ENCODE measurements at places on chromosomes 7 and 10. TPM values are rescaled to one million over a fixed set of nuclear protein-coding genes. Genes with fewer than 3 reads are reported as not detected.
A peak's percentile ranks its signal among the peaks of the same experiment; 100 is the strongest.

- H3K4me1 ChIP-seq, result no peaks in the 10 kb centered on the region
- no peak overlapping the region for H3K27ac ChIP-seq
- no peak for DNase-seq
- H3K36me3 ChIP-seq, result peaks cover 58% of the 10 kb centered on the region
- H3K4me3 ChIP-seq, result no peak overlapping the region
- H3K27me3 ChIP-seq, result no peaks in the 10 kb centered on the region
These were observed 25.1 kb downstream of the EIF3A start for GRCh38 chr10:119055472-119055871.

DNA sequence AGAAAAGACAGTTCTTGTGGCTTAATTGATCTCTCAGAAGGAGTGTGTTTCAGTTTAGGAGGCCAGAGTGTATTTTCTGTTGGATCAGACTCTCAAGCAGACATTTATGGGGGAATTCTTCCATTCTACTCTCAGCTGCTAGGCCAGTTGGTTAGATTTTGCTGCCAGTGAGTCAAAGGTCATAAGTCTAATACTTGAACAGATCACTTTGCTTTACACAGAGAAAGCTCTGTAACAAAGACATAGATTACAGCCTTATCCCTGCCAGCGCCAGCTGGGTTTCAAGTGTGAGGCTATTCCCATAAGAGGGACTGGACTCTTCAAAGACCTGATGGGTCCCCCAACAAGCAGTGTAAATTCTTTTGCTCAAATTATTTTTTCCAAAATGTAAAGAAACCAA lies 145.6 kb upstream of the SEMA3C start:
- H3K27me3 ChIP-seq, result no peaks in the 10 kb centered on the region
- H3K36me3 ChIP-seq, result no peaks in the 10 kb centered on the region
- peak overlapping the region; percentile 75 for H3K27ac ChIP-seq
- H3K4me1 ChIP-seq, result no peaks in the 10 kb centered on the region
- no peak overlapping the region for H3K4me3 ChIP-seq
- peak; percentile 4 for DNase-seq

DNA sequence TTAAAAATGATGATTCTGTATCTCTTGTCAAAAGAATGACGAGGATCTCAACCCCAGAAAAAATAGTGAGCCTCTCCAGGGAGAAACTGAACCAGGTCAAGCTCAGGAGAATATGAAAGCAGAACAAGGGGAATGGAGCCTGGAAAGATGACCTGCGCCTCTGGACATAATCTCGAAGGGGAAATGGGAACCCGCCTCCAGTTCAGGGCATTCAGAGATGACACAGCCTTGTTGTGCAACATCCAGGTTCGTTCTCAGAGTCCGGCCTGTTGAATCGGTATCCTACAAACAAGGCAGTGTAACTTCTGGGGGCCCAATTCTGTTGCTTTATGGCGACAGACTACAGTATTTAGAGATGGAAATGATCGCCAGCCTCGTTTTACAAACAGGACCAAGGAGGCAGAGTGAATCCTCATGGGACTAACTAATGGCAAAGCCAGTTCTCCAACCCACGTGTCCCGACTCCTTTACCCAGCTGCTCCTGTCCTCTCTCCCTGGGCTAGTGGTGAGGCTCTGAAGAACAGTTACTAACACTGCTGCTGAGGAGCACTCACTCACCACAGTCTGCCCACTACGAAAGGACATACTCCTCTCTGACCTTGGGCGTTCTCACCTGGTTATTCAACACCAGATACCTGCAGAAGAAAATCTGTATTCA lies 67.6 kb downstream of the JAZF1 start:
- H3K4me1 ChIP-seq, result no peaks in the 10 kb centered on the region
- DNase-seq, result no peak
- no peak overlapping the region for H3K27ac ChIP-seq

DNA sequence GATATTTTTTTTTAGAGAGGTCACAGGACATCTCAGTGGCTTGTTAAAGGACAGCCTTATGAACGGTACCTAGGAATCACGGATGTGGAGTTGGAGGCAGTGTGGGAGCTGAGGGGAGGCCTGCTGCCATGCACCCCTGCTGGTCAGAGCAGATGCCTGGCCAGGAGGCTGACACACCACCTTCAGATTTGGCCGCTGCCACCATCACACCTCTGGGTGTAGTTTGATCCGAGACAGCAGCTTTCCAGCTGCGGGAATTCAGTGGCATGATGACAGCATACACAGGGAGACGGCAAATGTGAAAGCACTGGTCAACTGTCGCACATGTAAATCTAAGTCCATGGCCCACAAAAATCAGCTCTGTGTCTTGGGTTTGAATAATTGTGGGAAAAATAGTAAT lies 285.4 kb downstream of the ADARB2 start:
- no peaks in the 10 kb centered on the region for H3K36me3 ChIP-seq
- peaks cover 11% of the 10 kb centered on the region for H3K4me1 ChIP-seq
- no peak for DNase-seq
- H3K4me3 ChIP-seq, result no peak overlapping the region
- no peak overlapping the region for H3K27ac ChIP-seq

GRCh38 chr7:29167721-29168120 lies 21.4 kb upstream of the CPVL start:
- no peak overlapping the region for H3K4me3 ChIP-seq
- no peaks in the 10 kb centered on the region for H3K36me3 ChIP-seq
- no peak for DNase-seq
- H3K27ac ChIP-seq, result no peak overlapping the region
- no peaks in the 10 kb centered on the region for H3K4me1 ChIP-seq

DNA sequence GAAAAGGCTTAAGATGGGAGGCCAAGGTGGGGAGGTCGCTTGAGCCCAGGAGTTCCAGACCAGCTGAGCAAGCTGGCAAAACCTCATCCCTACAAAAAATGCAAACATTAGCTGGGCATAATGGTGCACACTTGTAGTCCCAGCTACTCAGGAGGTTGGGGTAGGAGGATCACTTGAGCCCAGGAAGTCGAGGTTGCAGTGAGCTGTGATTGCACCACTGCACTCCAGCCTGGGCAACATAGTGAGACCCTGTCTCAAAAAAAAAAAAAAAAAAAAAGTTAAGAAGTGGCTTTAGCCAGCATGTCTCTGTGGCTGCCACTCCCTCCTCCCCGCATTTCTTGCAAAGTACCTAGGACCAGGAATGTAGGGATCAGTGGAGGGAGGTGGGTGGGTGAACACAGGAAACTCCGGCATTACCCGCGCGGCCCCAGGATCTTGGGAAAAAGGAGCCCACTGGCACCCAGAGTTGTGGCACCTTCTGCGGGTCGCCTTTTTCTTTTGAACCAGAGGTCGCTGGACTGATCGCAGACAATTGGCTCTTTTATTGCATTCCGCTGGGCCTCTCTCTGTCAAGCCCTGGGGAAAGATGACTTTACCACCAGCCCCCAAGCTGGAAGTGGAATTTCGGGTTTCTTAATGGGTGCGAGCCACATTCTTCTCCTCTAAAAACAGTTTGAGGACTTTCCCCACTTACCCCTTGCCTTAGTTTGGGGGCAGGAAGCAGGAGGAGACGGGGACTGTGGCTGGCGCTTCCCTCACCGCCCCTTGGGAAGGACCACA lies 3.5 kb downstream of the VGF start:
- peaks cover 28% of the 10 kb centered on the region for H3K27me3 ChIP-seq
- peaks cover 41% of the 10 kb centered on the region for H3K4me1 ChIP-seq

ITIH5 gene
- total RNA-seq, result 59.6 TPM

- peak within 1 kb of the TSS; percentile 99 for H3K4me3 ChIP-seq
- peak; percentile 98 for DNase-seq
- no peaks in the 10 kb centered on the region for H3K36me3 ChIP-seq
- no peaks in the 10 kb centered on the region for H3K4me1 ChIP-seq
- peak within 1 kb of the TSS; percentile 98 for H3K27ac ChIP-seq
These were observed at the start of gene KLHL7 for GRCh38 chr7:23105644-23106056. Gene KLHL7, plus strand, starts transcription at chr7:23105785. Its CDS starts 242 bp downstream, at chr7:23106027.

DNA sequence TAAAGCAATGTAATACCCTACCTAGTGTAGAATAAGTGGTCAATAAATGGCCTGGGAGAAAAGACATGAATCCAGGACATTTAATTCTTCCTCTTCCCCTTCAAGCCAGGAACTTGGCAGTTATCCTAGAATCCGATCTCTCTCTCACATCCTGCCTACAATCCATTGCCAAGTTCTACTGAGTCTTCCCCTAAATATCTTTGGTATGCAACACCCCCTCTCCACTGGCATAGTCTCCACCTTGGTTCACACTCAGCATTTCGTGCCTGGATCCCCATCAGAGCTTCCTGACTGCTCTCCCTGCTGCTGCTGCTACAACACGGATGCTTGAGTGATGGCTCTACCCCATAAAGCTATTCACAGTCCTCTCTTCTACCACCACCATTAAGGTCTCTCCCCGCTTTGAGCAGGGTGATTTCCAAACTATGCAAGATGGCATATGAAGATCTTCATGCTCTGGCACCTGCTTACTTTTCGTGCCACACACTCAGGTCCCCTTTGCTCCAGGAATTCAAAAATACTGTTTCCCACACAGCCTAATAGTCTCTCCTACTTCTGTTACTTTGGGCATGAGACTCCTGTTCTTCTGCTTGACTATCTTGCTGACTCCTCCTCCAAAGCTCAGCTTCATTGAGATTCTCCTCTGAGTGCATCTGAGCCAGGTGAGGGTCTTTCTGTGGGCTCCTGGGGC lies 4.8 kb downstream of the ANK3 start:
- H3K4me3 ChIP-seq, result no peak overlapping the region
- DNase-seq, result no peak
- H3K36me3 ChIP-seq, result no peaks in the 10 kb centered on the region
- peaks cover 6% of the 10 kb centered on the region for H3K4me1 ChIP-seq

OSBPL3 gene
- 4.7 TPM for total RNA-seq

- no peaks in the 10 kb centered on the region for H3K27me3 ChIP-seq
- H3K27ac ChIP-seq, result no peak overlapping the region
- DNase-seq, result no peak
- H3K4me1 ChIP-seq, result peaks cover 67% of the 10 kb centered on the region
These were observed 51.4 kb upstream of the SLC29A3 start for GRCh38 chr10:71267508-71268240.

DNA sequence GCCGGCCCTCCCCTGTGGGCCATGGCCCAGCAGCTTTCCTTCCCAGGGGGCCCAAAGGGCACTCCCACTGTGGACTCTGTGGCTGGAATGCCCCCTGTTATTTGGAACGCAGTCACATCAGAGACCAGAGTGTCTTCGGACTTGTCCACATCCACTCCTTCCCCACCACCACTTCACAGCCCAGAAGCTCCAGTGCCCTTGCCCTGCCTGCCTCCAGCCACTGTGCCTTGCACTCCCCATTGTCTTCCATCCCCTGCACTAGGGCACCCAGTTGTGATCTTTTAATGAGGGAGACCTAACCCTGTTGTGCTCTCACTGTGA lies 19.4 kb downstream of the INSIG1 start:
- peaks cover 3% of the 10 kb centered on the region for H3K36me3 ChIP-seq
- H3K4me1 ChIP-seq, result no peaks in the 10 kb centered on the region
- no peak for DNase-seq
- no peaks in the 10 kb centered on the region for H3K27me3 ChIP-seq
- no peak overlapping the region for H3K27ac ChIP-seq
- H3K4me3 ChIP-seq, result no peak overlapping the region
